SK-N-SH (cell line): ENCODE measurements at places on chromosomes 2 and 18. TPM values are rescaled to one million over a fixed set of nuclear protein-coding genes. Genes with fewer than 3 reads are reported as not detected.

DNA sequence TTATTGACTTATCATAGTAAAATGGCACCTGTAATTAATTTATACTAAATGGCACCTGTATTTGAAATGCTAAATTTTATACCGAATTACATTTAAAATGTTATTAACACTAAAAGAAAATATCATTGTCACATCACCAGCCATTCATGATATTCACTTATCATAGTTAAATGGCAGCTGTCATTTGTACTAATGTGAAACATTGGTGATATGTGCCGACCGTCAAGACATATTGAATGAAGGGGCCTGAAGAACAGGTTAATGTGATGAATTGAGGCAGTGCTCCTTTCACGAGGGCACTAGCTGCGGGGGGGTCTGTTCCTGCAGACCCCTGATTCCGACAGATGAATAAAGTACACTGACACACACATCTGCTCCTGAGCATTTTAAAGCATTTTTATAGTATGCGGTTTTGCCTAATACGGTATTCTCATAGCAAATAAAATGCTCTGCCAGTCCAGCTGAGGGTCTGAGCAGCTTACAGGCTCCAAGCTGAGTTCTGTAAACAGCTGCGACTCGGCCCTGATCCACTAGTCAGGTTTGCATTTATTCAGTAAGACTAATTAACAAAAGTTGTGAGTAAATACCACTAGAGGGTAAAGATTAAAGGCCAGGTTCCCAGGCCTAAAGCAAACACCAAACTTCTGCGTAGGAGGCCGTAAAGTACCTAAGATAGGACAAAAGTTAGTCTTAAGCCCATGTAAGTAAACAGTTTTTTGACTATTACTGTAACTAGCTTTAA is 593.4 kb upstream of the NETO1 start:
- DNase-seq: no peak
- H3K27ac ChIP-seq: peak overlapping the region; percentile 35; the same call in 1 of the 2 replicates
- H3K27me3 ChIP-seq: no peaks in the 10 kb centered on the region
- no peaks in the 10 kb centered on the region for H3K36me3 ChIP-seq

DNA sequence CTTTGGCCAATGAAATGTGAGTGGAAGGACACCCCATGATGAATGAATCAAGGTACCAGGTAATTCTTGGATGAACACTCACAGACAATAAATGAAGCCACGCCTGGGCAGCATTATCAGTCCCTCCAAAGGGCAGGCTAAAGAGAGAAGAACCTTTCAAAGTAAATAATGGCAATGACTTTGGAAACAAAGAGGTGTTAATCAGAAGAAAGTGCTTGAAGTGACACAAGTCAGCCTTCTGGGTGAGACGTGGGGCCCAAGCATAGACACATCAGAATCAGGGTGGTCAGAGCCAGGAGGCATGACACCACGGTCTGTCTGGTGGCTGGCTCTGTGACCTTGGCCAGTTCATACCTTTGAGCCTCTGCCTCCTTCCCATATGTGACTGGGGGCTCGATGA is 103.3 kb downstream of the POLR1A start:
- H3K4me3 ChIP-seq: no peak overlapping the region
- DNase-seq: no peak
- H3K36me3 ChIP-seq: no peaks in the 10 kb centered on the region
- H3K27me3 ChIP-seq: no peaks in the 10 kb centered on the region
- no peak overlapping the region for H3K27ac ChIP-seq
- H3K4me1 ChIP-seq: peaks cover 25% of the 10 kb centered on the region

FEV gene
- 0.53 and 1.2 TPM in 2 replicates for polyA plus RNA-seq

- no peaks in the 10 kb centered on the region for H3K27me3 ChIP-seq
- H3K4me3 ChIP-seq: no peak overlapping the region
- peak; percentile 91 for DNase-seq
Measured at GRCh38 chr2:27095745-27096651, 9.4 kb downstream of the KHK start.

TNS1 gene
- polyA plus RNA-seq: 10.5 and 12.1 TPM in 2 replicates

RELCH gene
- 7.4 and 11.0 TPM in 2 replicates for polyA plus RNA-seq
